ENCODE measurements at places on chromosomes 4 and X.

- no peak for DNase-seq
Observed at GRCh38 chr4:32985256-32985655, 2265.1 kb downstream of the PCDH7 start.

DNA sequence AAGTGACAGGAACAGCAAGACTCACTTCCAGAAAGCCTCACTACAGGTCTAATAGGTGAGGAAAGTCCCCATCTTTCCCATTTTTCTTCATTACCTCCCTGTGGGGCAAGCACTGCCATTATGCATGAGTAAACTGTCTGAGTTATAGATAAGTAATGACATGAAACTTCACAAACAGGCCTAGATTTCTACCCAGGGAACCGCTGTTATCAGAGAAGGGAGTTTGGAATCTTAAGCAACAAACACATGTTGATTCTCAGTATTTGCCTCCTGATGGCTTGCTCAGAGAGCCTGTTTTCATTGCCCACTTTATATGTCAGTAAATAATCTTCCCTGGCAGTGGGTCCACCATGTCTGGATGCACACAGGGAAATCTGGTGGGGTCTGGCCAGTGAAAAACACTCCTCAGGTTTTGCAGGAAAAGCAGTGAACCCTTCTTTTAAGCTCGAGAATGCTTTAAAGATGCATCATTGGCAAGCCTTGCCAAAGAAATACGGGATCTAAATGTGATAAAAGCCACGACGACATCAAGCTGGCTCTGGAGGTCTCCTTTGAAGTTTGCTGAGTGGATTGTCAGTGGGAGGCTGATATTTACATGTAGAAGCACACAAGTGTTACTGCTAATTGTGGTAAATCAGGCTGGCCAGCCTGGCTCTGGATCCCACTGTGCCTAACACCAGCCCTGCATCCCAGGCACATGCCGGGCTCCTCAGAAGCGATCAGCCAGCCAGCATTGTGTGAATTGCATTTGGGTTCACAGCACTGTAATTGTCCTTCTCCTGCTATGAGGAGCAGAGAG is 25.2 kb downstream of the PDGFRA start:
- no peak for DNase-seq

- no peak for DNase-seq
Observed at GRCh38 chr4:103449296-103450023, 251.3 kb upstream of the CENPE start.

DNA sequence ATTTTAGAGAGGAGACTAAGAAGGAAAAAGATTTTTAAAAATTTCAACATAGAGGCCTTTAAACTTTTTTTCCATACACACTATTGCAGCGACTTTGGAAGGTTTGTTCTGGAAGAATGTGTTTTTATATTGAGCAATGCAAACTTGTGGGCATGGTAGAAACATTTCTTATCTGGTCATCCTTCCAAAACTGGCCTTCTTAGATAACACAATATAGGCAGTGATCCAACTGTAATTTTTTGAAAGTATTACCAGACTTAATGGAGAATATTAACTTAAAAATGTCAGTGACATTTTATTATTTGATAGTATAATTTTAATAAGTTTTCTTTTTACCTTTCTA is 25.6 kb downstream of the FHDC1 start:
- DNase-seq: no peak

GRCh38 chrX:151675121-151675746 is 20.0 kb upstream of the PRRG3 start:
- DNase-seq: no peak

GRCh38 chr4:71270901-71271300 is 67.9 kb upstream of the SLC4A4 start:
- DNase-seq: no peak

GRCh38 chrX:110568441-110568840 is 209.8 kb downstream of the RTL9 start:
- no peak for DNase-seq

- DNase-seq: peak; percentile 72
Observed at GRCh38 chrX:8731559-8732395, at the start of gene ANOS1. Gene ANOS1 (minus strand): TSS chrX:8732137. CDS start chrX:8732036, 101 bp downstream.

DNA sequence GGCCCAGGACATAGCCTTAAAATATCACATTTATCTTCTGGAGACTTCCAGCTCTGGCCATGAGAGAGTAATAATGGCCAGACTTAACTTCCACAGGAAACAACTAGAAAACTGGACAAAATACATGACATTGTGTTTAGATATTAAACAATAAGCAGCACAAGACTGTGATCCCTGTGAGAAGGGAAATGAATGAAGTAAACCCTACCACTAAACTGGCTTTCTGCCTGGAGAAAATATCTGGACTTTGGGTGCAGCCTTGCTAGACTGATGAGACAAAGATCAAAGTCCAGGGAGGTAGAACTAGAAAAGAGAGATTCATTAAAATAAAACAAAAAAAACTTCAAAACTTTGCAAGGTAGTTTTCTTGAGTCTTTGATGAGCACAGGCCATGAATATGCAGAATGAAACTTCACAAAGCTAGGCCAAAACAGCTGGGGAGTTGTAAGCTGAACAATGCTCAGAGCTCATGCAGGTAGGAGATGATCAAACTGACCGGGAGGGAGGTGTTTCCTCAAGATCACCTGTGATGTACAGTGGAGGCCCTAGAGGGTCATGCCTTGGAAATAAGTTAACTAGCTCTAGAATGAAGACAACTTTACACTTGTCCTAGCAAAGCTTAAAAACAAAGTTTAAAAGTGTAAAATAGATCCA is 147.0 kb upstream of the SH3RF1 start:
- no peak for DNase-seq

- peak; percentile 78 for DNase-seq
Observed at GRCh38 chr4:133154725-133155124, 5.6 kb downstream of the PCDH10 start.

DNA sequence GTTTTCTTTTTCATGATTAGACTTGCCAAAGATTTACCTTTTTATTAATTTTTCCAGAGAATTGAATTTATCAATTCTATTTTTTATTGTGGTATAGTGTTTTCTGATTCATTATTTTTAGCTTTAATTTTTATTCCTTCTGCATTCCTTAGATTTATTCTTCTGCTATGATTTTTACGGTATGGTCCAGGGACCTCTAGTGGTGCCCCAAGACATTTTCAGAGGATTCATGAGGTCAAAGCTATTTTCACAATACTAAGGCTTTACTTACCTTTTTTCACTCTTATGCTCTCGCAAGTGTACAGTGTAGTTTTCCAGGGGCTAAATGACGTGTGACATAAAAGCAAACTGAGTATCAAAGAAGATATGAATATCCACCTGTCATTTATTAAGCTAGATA is 8.0 kb downstream of the RADX start:
- DNase-seq: no peak

DNA sequence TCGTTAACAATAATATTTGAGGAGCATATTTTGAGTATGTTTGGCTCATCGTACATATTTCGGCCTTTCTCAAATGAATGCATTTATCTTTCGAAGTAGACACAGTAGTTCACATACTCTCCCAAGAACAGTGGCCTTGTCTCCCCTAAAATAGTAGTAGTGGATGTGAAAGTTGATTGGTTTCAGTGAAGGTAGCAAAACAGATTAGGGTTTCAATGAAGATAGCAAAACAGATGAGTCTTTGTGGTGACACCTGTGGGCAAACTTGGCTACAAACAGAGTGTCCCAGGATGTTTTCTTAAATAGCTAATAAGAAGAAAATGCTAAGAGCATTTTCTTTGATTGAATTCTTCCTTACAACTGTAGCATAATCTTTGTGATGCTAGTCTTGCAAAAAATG is 67.0 kb downstream of the USP9X start:
- DNase-seq: no peak

- DNase-seq: peak; percentile 54
Observed at GRCh38 chr4:183960962-183961541, 55.9 kb downstream of the STOX2 start.

DNA sequence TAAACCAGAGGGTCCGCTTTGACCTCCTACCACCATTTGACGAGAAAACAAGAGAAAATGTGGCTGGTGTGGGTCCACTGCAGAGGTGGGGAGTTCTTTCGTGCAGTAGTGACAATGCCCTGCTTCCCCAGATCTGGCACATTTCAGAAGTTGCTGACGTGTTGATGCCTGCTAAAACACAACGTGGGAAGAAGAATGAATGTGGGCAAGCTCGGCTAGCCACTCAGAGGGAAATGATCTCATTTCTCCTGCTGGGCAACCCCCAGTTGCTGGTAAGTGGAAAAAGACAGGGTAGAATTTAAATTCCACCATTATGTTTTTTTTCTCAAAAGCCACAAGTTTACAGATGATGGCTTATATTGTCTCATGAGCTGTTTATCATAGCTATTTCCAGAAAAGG is 77.9 kb downstream of the LUZP4 start:
- DNase-seq: peak; percentile 8

DNA sequence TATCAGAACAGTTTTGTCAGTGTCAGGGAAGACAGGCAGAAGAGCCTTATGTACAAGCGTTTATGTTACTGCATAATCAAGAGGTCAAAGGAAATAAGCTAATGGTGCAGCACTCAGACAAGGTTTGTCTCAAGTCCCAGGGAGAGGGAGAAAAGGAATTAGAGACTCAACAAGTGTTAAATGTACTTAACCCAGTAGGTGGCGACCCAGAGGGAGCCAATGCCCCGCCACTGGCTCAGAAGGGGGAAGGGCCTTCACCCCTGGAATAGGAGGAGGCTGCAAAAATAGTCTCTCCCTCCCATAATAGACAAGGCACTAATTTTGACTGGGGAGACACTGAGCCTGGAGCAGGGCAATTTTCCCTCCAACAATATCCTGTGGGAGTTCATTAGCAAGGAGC is 14.1 kb upstream of the PAPSS1 start:
- no peak for DNase-seq

- no peak for DNase-seq
Observed at GRCh38 chr4:54493862-54494261, 163.9 kb upstream of the KIT start.

- no peak for DNase-seq
Observed at GRCh38 chrX:150879855-150880807, 18.3 kb downstream of the CD99L2 start.

GRCh38 chr4:4685810-4686795 is 144.3 kb upstream of the STX18 start:
- no peak for DNase-seq

GRCh38 chr4:25477221-25477620 is 100.2 kb downstream of the ANAPC4 start:
- DNase-seq: no peak

GRCh38 chr4:169795585-169795984 is 37.8 kb upstream of the HPF1 start:
- DNase-seq: no peak

- no peak for DNase-seq
Observed at GRCh38 chr4:151673908-151674520, 86.8 kb downstream of the GATB start.

- DNase-seq: no peak
Observed at GRCh38 chr4:5976921-5977320, 41.3 kb downstream of the C4orf50 start.

- no peak for DNase-seq
Observed at GRCh38 chrX:120335289-120335688, 24.0 kb upstream of the TMEM255A start.

DNA sequence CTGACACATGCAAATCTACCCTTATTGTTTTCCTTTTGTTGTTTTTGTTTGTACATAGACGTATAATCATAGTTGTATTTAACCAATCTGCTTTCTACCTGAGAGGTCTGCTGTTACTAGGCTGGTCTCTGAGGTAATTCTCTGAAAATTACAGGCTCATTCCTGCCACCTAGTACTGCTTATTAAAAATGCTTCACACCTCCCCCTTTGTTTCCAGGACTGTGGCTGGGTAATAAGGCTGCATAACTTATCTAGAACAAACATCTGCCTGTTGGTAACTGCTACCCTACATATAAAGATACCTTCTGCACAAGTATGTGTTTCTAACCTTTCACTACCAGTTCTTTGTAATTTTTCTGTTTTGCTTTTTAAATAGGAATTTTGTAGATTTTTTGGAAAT is 34.2 kb downstream of the COX7B2 start:
- DNase-seq: no peak

- DNase-seq: no peak
Observed at GRCh38 chr4:133385161-133385954, 236.3 kb downstream of the PCDH10 start.

GRCh38 chrX:132940727-132941327 is 17.6 kb downstream of the HS6ST2 start:
- DNase-seq: no peak

GRCh38 chr4:183996868-183997267 is 91.8 kb downstream of the STOX2 start:
- DNase-seq: no peak

DNA sequence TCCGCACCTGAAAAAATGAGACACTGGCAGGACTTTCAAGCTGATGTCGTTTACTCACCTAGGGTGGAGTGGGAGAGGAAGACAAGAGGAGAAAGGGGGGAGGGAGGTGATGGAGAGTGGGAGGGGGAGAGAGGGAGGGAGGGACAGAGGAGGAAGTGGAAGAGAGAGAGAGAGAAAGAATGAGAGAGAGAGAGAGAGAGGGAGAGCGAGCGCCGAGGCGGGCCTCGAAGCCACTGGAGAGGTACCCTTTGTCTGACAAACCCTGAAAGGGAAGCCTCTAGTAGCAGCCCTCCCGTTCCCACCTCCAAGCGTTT is 296 bp upstream of the ADGRL3 start:
- DNase-seq: no peak

GRCh38 chr4:123804196-123804721 is 407.7 kb downstream of the SPRY1 start:
- DNase-seq: no peak

DNA sequence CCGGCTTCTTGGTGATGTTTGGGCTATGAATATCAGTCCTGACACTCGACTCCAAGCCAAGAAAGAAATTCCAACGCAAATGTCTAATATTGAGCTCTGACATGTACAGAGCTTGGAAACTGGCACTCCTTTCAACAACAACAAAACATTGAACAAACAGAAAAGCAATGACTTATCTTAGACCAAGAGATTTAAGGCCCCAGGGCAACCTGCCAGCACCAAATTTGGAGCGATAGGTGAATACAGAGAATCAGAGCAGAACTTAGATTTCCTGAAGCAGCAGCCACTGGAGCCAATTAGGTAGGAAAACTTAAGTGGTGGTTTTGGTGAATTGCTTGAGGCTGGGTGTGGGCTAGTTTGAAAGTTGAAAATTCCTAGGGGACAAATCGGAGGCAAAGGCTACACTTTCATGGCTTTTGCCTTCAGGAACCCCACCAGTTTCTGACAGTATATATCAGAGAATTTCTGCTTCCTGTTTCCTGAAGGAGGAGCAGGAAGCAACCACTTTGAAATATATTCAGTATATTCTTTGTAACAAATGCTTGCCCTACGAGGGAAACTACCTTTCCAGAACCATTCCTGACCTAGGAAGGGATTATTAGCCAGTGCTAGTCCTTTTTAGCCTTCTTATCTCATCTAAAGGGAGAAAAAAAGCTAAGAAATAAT is 10.1 kb upstream of the FMR1 start:
- DNase-seq: no peak

DNA sequence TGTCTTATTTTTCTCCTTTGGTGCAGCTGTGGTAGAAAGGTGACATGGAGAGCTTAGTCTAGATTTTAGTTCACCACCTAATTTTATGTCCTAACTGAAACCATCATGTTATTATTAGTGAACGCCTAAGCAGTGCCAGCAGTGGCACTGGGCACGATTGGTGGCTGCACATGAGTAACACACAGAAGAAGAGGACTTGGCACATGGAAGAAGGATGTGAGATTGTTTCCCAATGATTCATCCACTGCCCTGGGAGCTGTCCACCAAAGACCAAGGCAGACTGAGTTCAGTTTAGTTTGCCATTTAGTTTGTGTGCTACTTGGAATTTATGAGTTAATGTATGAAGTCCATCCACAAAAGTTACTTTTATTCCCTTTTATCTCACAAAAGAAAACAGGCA is 68.1 kb upstream of the NAP1L5 start:
- DNase-seq: no peak

GRCh38 chrX:13142891-13143290 is 98.5 kb upstream of the FAM9C start:
- DNase-seq: no peak

- no peak for DNase-seq
Observed at GRCh38 chrX:65203545-65203944, 227.3 kb upstream of the ZC4H2 start.

Measured in Ammon's horn (tissue), 1 donor.